ENCODE measurements at places on chromosomes 12 and 14. TPM values are rescaled to one million over a fixed set of nuclear protein-coding genes. Genes with fewer than 3 reads are reported as not detected.

TGFB3 gene
- total RNA-seq: 2.5 TPM

ARHGAP9 gene
- total RNA-seq: under 0.01 TPM

PLEK2 gene
- total RNA-seq: 4.7 TPM

GALNT16 gene
- total RNA-seq: not detected

KRT85 gene
- total RNA-seq: not detected

SLC17A8 gene
- not detected for total RNA-seq

PLEKHD1 gene
- total RNA-seq: 0.06 TPM

CMAS gene
- 15.2 TPM for total RNA-seq

All from bladder microvascular endothelial cell (primary cell).